Stimulated activated CD8-positive, alpha-beta memory T cell treated with anti-CD3 and anti-CD28 coated beads, Interleukin-7, amount 100 ng/mL, for 4 hours (primary cell): ENCODE measurements at places on chromosomes 5 and 9.
A peak's percentile ranks its signal among the peaks of the same experiment; 100 is the strongest.

DNA sequence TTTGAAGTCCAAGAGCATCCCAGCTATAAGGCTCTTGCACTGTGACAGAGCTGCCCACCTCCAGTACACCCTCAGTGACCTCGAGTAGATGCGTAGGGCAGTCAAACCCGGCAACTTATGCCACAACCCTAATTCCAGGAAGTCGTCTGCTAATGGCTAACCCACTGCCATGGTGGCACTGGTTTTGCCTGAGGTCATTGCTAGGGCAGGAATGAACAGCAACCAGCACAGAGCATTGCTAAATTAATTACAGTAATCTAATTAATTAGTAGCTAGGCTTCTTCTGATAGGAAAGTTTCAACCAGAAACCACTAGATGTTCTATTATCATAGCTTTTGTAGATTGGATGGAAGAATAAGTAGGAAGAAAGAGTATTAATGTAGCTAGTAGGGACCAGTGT, 122.8 kb downstream of the DPYSL3 start:
- no peak for DNase-seq

- no peak for DNase-seq
Observed at GRCh38 chr9:90301277-90301653, 341.4 kb downstream of the DIRAS2 start.

DNA sequence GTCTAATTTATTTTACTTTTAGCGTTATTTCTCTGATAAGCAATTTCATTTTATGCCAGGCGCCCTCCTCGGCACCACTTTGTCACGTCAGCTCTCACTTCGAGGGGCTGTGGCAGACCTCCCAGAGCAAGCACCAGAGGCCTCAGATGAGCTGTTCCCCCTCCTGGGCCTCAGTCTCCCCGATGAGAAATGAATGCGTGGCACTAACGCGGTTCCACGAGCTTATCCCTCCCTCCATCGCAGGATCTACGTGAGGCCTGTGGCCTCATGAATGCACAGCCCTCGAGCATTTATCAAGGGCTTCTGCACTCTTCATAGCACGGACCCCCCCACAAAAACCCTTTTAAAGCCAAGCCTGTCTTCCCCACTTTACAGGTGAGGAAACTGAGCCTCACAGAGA, 205.2 kb downstream of the CDK5RAP2 start:
- no peak for DNase-seq

- DNase-seq = no peak
Observed at GRCh38 chr9:78866207-78867132, 569.5 kb downstream of the PSAT1 start.

DNA sequence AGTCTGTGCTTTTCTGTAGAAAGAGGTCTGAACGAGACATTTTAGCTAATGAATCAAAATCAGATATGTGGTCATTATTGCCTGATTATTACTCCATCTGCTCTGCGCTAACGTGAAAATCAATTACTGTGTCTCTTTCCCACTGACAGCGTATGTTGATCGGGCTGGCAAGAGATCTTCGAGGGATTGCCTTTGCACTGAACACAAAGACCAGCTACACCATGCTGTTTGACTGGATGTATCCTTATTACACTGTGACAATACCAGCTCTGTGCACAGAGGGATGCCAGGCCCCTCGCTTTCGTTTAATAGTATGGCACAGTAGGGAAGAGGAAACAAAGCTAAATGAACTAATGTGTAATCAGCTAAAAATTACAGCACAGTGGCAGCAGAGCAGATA, 103.7 kb upstream of the TLX3 start:
- DNase-seq = no peak

- peak; percentile 60 for DNase-seq
Observed at GRCh38 chr5:76402886-76403765, at the start of gene IQGAP2. Gene IQGAP2 (plus strand): TSS chr5:76403285. CDS start chr5:76403546, 261 bp downstream.

- DNase-seq = no peak
Observed at GRCh38 chr5:95863383-95863757, 40.8 kb upstream of the GLRX start.

GRCh38 chr9:130597228-130597627, 17.9 kb downstream of the FUBP3 start:
- no peak for DNase-seq

GRCh38 chr9:116891424-116891823, 204.3 kb downstream of the TRIM32 start:
- DNase-seq = no peak

DNA sequence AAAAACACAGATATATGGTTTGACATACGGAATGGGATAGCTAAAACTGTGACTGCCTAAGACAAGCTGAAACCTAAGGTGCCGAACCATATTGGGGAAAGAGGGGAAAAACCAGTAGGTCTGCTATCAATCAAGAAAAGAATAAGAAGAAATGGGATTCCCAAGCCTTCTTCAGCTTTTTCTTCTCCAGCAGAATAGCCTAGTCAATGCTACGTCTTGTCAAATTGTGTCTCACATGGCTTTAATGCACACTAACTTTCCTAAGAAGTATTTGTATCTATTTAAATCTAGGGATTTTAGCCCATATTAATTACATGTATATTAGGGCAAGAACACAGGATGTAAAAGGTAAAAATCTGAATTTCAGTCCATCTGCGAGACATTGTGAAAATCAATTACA, 797 bp upstream of the FBXO38 start:
- DNase-seq = no peak

- no peak for DNase-seq
Observed at GRCh38 chr9:4774209-4774608, 18.5 kb upstream of the RCL1 start.

DNA sequence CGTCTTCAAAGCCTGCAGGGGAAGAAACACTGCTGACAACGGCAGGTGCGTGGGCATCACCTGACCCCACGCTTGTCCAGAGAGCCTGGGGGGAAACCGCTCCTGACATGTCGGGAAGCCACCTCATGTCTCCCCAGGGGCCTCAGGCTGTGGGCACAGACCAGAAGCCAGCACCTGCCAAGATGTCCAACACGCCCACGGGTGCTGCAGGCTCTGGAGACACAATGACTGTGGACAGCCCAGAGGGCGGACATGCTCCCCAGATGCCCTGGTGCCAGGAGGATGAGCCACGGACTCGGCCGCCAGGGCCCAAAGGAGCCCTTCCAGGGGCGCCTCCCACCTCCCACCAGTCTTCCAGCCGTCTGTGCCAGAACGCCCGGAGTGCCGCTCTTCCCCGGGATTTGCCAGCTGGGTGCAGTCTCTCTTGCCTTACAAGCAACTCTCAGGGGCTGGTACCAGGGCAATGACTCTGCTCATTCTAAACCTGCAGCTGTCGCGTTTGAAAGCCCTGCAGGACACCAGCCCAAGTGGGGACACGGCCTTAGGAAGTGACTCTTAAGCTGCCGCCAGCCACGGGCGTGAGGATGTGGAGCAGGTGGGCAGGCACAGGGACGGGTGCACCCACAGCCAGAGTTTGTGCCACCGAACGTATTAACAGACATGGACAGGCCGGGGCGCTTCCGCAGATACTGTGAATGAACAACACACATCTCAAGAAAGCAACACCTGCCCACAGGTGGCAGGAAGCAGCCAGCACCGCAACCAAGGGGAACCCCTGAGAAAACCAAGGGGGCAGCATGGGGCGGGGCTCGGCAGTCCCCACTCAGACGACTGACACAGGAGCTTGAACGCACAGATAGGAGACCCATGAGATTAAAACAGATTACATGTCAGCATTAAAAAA, 6.8 kb upstream of the LHX3 start:
- no peak for DNase-seq

DNA sequence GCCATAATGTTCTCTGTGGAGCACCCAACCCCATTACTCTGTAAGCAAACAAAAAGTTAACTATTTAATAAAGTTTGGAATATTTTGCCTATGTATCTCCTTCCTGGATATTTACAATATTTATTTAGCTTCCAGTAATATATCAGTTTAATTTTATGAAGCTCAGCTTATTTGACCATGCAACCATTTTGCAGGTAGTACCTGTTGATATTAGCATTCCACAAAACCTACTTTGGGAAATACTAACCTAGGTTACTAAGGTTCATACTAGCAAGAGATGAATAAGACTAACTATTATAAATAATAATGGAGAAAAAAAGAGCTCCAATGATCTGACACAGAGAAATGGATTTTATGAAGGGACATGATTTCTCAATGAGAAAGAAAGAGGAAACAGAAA, 506.4 kb downstream of the PDE4D start:
- DNase-seq = no peak

- DNase-seq = no peak
Observed at GRCh38 chr9:113899205-113899604, 23.1 kb downstream of the ZNF618 start.

GRCh38 chr9:130245474-130245873, 20.1 kb upstream of the HMCN2 start:
- no peak for DNase-seq

DNA sequence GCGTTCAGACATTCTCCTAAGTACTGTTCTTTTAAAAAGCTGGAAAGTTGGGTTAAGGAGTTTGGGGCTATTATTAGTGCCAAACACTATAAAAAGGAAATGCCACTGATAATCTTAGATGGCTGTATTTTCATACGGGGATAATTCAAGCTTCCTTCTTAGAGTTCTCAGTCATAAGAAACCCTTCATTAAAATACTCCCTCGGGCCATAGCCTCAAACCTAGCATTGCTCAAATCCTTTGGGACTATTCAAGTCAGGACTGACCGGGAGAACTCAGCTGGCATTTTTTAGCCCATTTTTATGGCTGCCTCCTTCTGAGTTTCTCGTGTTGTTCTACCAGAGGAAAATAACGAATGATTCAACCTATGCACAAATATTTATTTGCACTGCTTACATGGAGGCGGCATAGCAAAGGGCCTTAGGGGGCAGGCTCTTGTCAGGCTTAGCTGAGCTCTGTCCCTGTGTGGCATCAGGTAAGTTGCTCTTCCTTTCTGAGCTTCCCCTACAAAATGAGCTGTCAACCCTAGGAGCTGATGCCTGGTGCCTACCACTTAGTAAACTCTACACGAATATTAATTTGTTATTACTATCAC, 33.5 kb upstream of the ADAM19 start:
- no peak for DNase-seq

DNA sequence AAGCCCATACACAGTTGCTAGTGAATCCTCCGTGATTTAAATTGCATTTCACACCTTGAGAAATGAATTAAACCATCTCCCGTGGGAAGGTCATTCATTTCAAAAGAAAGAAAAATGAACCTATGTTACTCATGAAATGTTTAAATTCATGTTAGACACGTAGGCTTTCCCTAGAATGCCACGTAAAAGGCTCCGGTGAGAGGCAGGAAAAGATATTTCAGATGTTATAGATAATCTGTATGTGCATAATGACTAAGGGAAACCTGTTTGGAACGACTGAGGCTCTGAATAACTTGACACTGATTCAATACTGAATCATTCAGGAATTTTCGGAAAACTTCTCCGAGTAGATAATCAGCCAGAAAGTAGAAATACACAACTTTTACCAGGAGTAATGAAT, 134.3 kb upstream of the ICE1 start:
- DNase-seq = no peak

GRCh38 chr5:169742771-169743296, 105.8 kb downstream of the DOCK2 start:
- no peak for DNase-seq

GRCh38 chr5:114325541-114325940, 36.3 kb upstream of the KCNN2 start:
- DNase-seq = no peak

GRCh38 chr9:125549039-125549438, 158.0 kb downstream of the MAPKAP1 start:
- no peak for DNase-seq

DNA sequence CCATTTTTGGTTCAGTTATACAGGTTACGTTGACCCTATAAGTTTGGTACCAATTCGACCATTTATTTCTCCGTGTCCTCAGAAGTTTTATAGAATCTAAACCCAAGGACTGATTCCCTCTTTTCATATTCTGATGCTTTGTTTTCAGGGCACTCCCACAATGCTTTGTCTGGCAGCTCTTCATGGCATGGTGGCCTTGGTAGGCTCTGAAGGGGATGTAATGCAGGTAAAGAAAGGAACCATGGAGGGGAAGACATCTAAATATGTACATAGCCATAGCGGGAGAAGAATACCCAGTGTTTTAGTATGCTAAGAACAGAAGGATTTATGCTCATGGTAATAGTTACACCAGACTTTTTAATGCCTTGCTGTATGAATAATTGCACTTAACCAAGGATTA, 82.7 kb downstream of the HACD4 start:
- DNase-seq = no peak

- DNase-seq = no peak
Observed at GRCh38 chr5:42718591-42718990, 38.0 kb upstream of the CCDC152 start.

GRCh38 chr5:172235132-172235780, 41.3 kb downstream of the EFCAB9 start:
- no peak for DNase-seq

- no peak for DNase-seq
Observed at GRCh38 chr9:35826071-35826701, 2.3 kb downstream of the FAM221B start.

DNA sequence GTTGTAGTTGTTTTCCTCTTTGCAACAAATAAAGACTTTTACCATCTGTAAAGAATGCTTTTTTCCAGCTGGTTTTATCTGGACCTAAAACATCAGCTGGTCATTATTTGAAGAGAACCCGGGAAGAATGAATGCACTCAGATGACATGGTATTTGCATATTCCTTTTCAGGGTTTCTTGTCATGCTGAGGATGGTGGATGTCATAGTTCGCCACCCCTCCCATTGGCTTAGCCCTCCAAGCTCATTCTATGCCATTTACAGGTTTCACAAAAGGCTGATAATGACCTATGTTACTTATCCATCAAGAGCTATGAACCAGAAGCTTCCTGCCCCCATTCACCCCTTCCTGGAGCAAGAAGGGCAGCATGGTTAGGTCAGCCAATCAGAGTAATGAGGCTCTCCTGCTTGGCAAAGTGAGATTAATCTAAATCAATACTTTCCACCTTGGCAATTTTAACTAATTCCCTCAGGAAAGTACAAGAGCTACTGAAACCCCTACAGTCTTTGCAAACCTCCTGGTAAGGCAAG, 440.5 kb upstream of the TLE4 start:
- no peak for DNase-seq

DNA sequence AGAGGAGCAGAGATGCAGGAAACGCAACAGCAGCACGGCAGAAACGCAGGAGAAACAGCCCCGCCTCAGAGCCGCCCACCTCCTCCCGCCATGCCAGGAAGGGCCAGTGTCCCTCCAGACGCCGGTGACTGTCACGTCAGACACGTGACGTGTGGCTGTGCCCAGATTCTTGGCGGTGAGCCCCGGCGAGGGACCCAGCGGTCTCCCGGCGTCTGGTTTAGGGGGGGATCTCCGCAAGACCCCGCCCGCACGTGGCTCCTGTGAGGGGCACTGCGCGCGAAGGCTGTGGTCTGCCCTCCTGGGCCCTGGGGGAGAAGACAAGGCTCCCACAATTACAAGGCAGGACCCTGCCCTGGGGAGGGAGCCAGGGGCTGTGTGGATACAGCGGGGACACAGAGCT, 2.4 kb upstream of the LCN8 start:
- no peak for DNase-seq

GRCh38 chr5:84028093-84028492, 307.4 kb upstream of the HAPLN1 start:
- DNase-seq = no peak

- DNase-seq = no peak
Observed at GRCh38 chr9:72361217-72361616, 3.8 kb downstream of the ZFAND5 start.

GRCh38 chr9:100306283-100306682, 46.5 kb downstream of the TEX10 start:
- DNase-seq = no peak

- DNase-seq = peak; percentile 43
Observed at GRCh38 chr5:172293054-172293744, 9.6 kb upstream of the UBTD2 start.

GRCh38 chr9:79193501-79194223, 378.1 kb upstream of the TLE4 start:
- DNase-seq = no peak
